ENCODE measurements at places on chromosomes 5 and 9. TPM values are rescaled to one million over a fixed set of nuclear protein-coding genes. Genes with fewer than 3 reads are reported as not detected.

The IL4 gene
- total RNA-seq = not detected

The TAF11L10 gene
- total RNA-seq = not detected

The FOXD4L5 gene
- total RNA-seq = 0.19 TPM

The DPH7 gene
- 35.7 TPM for total RNA-seq

The DND1 gene
- 0.84 TPM for total RNA-seq

The MAMDC2 gene
- total RNA-seq = 5.9 TPM

The HTR4 gene
- not detected for total RNA-seq

GRCh38 chr9:95383185-95383676 lies 65.7 kb upstream of the FANCC start:
- H3K4me1 ChIP-seq = peaks cover 4% of the 10 kb centered on the region
- no peaks in the 10 kb centered on the region for H3K27me3 ChIP-seq
- no peak overlapping the region for H3K4me3 ChIP-seq
- H3K27ac ChIP-seq = no peak overlapping the region
- no peak for DNase-seq

GRCh38 chr5:77877516-77878355 lies 101.6 kb upstream of the TBCA start:
- no peaks in the 10 kb centered on the region for H3K36me3 ChIP-seq
- H3K4me1 ChIP-seq = no peaks in the 10 kb centered on the region
- no peak overlapping the region for H3K4me3 ChIP-seq

- no peak overlapping the region for H3K4me3 ChIP-seq
- H3K36me3 ChIP-seq = no peaks in the 10 kb centered on the region
- no peak for DNase-seq
- H3K27ac ChIP-seq = no peak overlapping the region
Observed at GRCh38 chr9:107883496-107884124, 394.0 kb upstream of the KLF4 start.

GRCh38 chr5:67286006-67286405 lies 89.4 kb upstream of the CD180 start:
- no peaks in the 10 kb centered on the region for H3K36me3 ChIP-seq
- no peak overlapping the region for H3K27ac ChIP-seq
- DNase-seq = no peak
- peaks cover 2% of the 10 kb centered on the region for H3K4me1 ChIP-seq

DNA sequence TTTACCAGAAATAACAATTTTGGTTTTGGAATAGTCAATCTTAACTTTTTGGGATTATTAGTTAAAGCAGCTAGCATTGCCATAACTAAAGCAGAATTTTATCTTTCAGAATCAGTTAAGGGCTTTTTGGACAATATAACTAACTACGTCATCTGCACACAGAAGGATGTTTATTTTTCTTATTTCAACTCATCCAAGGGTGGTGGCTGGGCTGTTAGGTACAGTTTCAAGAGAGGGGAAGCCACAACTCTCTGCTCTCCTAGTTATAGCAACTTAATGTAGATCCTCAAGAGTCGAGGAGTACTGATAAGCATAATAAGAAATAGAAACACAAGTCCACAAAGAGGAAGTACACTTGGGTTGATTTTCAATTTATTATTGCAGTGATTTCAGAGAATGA lies 65.6 kb downstream of the ANKRD55 start:
- no peak overlapping the region for H3K27ac ChIP-seq
- no peaks in the 10 kb centered on the region for H3K36me3 ChIP-seq

GRCh38 chr5:124133406-124133805 lies 613.0 kb downstream of the ZNF608 start:
- H3K36me3 ChIP-seq = no peaks in the 10 kb centered on the region
- no peaks in the 10 kb centered on the region for H3K4me1 ChIP-seq
- DNase-seq = no peak
- no peak overlapping the region for H3K27ac ChIP-seq
- H3K27me3 ChIP-seq = no peaks in the 10 kb centered on the region

DNA sequence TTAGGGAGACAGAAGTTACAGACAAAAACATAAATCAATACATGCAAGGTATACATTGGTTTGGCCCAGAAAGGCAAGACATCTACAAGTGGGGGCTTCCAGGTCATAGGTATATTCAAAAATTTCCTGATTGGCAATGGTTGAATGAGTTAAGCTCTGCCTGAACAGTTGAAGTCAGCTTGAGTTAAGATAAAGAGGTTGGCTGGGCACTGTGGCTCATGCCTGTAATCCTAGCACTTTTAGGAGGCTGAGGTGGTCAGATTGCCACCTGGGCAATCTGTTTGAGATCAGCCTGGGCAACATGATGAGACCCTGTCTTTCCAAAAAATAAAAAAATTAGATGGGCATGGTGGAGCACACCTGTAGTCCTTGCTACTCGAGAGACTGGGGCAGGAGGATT lies 16.3 kb downstream of the TMC1 start:
- H3K27me3 ChIP-seq = no peaks in the 10 kb centered on the region
- H3K4me3 ChIP-seq = no peak overlapping the region
- no peaks in the 10 kb centered on the region for H3K4me1 ChIP-seq
- no peak for DNase-seq
- no peaks in the 10 kb centered on the region for H3K36me3 ChIP-seq

GRCh38 chr9:82115900-82116299 lies 127.3 kb downstream of the SPATA31D1 start:
- H3K27ac ChIP-seq = no peak overlapping the region
- H3K27me3 ChIP-seq = no peaks in the 10 kb centered on the region
- H3K36me3 ChIP-seq = no peaks in the 10 kb centered on the region
- no peaks in the 10 kb centered on the region for H3K4me1 ChIP-seq
- no peak overlapping the region for H3K4me3 ChIP-seq

DNA sequence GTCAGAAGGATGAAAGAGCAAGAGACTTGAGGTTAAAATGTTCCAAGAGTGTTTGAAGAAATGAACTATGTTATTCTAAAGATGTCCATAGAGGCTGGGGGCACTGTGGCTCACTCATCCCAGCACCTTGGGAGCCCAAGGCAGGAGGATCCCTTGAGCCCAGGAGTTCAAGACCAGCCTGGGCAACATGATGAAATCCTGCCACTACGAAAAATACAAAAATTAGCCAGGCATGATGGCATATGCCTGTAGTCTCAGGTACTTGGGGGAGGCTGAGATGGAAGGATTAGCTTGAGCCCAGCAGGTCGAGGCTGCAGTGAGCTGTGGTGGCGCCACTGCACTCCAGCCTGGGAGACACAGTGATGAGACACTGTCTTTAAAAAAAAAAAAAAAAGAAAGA lies 2.7 kb downstream of the AOPEP start:
- no peak overlapping the region for H3K27ac ChIP-seq
- no peaks in the 10 kb centered on the region for H3K36me3 ChIP-seq
- H3K4me3 ChIP-seq = no peak overlapping the region
- DNase-seq = no peak
- H3K27me3 ChIP-seq = no peaks in the 10 kb centered on the region
- H3K4me1 ChIP-seq = no peaks in the 10 kb centered on the region

- no peak overlapping the region for H3K4me3 ChIP-seq
- H3K4me1 ChIP-seq = no peaks in the 10 kb centered on the region
- DNase-seq = no peak
- H3K36me3 ChIP-seq = no peaks in the 10 kb centered on the region
Observed at GRCh38 chr9:5511935-5512580, 1.7 kb downstream of the PDCD1LG2 start.

DNA sequence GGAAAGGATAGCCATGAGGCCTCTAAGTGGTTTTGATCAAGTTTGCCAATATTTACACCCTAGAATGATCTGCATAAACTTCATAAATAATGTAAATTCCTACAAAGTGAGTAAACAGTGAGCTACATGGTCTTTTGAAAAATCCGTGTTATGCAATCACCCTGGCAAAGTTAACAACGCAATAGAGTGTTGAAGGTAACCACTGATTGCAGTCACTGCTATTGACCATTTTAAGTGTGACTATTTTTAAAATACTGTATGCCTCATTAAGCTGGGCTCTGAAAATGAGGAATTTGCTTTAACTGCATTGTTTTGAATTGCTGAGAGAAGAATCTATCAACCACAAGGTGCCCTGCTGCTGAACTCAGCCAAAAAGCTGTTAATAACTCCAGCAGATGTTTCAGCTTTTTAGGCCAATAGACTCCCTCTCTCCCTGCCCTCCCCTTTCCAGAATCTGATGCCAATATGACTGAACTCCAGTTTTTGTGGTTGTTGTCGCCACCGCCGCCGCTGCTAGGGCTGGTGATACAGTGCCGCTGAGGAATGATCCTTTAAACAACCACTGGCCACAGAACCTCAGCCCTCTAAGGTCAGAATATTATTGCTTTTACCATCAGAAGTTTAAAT lies 35.3 kb upstream of the SMARCA2 start:
- no peak overlapping the region for H3K4me3 ChIP-seq
- H3K27me3 ChIP-seq = no peaks in the 10 kb centered on the region
- H3K36me3 ChIP-seq = no peaks in the 10 kb centered on the region

DNA sequence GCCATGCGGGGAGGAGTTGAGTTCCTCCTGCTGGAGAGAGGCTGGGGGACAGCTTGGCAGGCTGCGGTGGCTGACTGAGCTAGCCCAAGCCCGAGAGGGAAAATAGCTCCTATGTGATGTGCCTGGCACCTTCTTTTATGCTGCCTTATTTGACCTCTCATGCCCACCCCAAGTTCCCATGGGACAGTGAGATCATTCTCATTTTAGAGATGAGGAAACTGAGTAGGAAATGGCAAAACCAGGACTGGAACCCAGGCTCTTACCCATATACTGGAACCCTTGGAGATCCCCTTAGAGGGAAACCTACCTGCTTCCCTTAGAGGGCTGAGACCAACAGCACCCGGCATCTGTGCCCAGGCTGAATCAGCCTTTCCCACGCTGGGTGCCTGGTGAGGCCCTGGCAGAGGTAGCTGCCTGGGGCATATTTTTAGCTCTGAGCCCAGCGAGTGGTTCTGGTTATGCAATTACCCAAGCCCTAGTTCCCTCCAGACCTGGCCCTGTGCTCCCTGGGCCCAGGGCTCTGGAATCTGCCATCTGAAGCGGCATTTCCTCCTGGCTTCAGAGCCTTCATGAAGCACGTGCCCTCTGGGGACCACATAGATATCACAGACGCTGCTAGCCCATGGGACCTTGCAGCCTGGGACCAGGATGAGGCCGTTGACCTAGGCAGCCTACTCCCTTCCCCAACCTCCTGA lies 23.6 kb downstream of the COL27A1 start:
- peak overlapping the region; percentile 47 for H3K27ac ChIP-seq
- H3K4me3 ChIP-seq = no peak overlapping the region
- no peaks in the 10 kb centered on the region for H3K27me3 ChIP-seq
- no peaks in the 10 kb centered on the region for H3K36me3 ChIP-seq
- H3K4me1 ChIP-seq = peaks cover 12% of the 10 kb centered on the region

DNA sequence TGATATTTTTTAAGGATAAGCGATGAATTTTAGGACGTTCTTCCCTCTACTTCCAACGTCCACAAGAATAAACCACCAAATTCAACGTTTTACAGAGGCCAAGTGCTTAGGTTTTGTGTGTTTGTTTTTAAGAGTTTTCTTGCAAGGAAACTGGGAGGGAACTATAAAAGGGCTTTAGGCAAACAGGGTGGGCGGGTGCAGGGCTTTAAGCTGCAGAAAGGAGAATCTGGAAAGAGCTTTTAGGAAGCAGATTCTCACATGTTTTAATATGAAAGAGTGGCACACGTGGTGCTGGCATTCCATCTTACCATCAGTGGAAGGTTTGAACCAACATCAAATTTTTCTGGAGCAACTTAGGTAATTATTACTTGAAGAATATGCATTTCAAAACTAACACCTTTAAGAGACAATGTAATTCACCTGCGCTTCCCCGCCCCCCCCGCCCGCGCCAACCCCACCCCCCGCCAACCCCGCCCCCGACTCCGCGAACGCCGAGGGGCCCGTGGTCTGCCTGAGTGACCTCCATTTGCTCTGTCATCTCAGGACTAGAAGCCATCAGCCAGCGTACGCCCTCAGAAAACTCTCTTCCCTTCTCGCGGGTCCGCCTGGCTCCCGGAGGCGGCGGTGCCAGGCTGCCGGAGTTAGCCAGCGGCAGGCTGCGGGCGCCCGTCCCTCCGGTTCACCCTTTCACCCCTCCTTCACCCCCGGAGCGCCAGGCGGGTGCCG lies 911 bp upstream of the PIK3R1 start:
- no peak for DNase-seq
- H3K4me1 ChIP-seq = peaks cover 1% of the 10 kb centered on the region
- no peaks in the 10 kb centered on the region for H3K27me3 ChIP-seq
- H3K36me3 ChIP-seq = no peaks in the 10 kb centered on the region
- H3K27ac ChIP-seq = peak overlapping the region; percentile 95

GRCh38 chr5:7016999-7017747 lies 303.9 kb downstream of the TENT4A start:
- H3K4me1 ChIP-seq = no peaks in the 10 kb centered on the region
- no peak overlapping the region for H3K4me3 ChIP-seq
- H3K27me3 ChIP-seq = no peaks in the 10 kb centered on the region
- H3K36me3 ChIP-seq = no peaks in the 10 kb centered on the region
- no peak overlapping the region for H3K27ac ChIP-seq

- no peaks in the 10 kb centered on the region for H3K36me3 ChIP-seq
- H3K4me1 ChIP-seq = no peaks in the 10 kb centered on the region
- H3K27ac ChIP-seq = no peak overlapping the region
- no peaks in the 10 kb centered on the region for H3K27me3 ChIP-seq
- no peak for DNase-seq
- H3K4me3 ChIP-seq = no peak overlapping the region
Observed at GRCh38 chr5:167557359-167557758, 734.1 kb upstream of the WWC1 start.

- H3K4me1 ChIP-seq = no peaks in the 10 kb centered on the region
- no peak for DNase-seq
- no peaks in the 10 kb centered on the region for H3K36me3 ChIP-seq
- H3K4me3 ChIP-seq = no peak overlapping the region
Observed at GRCh38 chr9:23771746-23772384, 54.2 kb downstream of the ELAVL2 start.

GRCh38 chr5:157925786-157926671 lies 67.1 kb upstream of the CLINT1 start:
- no peaks in the 10 kb centered on the region for H3K27me3 ChIP-seq
- H3K4me1 ChIP-seq = peaks cover 2% of the 10 kb centered on the region
- no peaks in the 10 kb centered on the region for H3K36me3 ChIP-seq
- no peak overlapping the region for H3K4me3 ChIP-seq

DNA sequence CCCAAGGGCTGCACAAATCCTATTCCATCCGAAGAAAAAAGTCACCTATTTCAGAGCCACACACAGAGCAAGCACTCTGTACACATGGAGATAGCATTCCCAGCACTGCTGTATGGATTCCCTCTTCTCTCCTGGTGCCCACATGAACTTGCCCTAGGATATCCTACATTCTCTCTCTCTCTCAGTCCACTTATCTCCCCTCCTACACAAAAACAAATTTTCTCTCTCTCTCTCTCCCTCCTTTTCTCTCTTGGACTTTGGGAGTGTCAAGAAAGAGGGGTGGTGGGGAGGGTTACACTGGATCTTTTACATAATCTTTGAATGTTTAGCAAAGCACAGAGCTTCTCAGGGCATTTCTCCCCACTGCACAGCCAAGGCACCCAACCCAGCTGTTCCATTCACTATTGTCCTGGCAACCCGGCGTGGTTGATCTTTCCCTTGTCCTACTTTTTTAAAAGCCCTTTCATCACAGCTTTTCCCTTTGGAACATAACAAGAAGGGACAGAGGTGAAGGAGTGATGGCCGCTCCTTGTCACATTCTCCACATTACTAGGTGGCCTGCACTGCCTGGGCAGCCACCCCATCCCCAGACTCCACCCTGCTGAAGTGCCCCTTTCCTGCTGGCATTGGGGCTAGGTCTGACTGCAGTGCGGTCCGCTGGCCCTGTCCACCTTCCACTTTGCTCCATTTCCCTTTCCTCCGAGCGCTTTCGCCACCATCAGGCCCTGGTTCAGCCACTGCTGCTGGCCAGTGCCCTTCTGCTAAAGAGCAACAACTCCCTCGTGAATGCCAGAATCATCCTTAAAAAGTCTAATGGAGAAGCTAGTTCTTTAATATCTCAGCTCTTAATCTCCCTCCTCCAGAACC lies 22.2 kb upstream of the SLC1A3 start:
- no peaks in the 10 kb centered on the region for H3K27me3 ChIP-seq
- no peaks in the 10 kb centered on the region for H3K4me1 ChIP-seq
- no peak overlapping the region for H3K27ac ChIP-seq
- H3K36me3 ChIP-seq = no peaks in the 10 kb centered on the region
- H3K4me3 ChIP-seq = no peak overlapping the region

Measured in aorta (tissue), 5 donors.